ENCODE measurements at places on chromosomes 3 and 15.

GRCh38 chr3:142484912-142485435 lies 37.1 kb upstream of the XRN1 start:
- no peak for DNase-seq

GRCh38 chr3:40718209-40718608 lies 193.4 kb downstream of the ZNF621 start:
- DNase-seq, result no peak

- no peak for DNase-seq
Measured at GRCh38 chr3:151228666-151229040, 25.6 kb upstream of the GPR171 start.

GRCh38 chr15:75067123-75067830 lies 43.9 kb downstream of the PPCDC start:
- DNase-seq, result no peak

- no peak for DNase-seq
Measured at GRCh38 chr15:43872416-43873020, 45.7 kb downstream of the WDR76 start.

DNA sequence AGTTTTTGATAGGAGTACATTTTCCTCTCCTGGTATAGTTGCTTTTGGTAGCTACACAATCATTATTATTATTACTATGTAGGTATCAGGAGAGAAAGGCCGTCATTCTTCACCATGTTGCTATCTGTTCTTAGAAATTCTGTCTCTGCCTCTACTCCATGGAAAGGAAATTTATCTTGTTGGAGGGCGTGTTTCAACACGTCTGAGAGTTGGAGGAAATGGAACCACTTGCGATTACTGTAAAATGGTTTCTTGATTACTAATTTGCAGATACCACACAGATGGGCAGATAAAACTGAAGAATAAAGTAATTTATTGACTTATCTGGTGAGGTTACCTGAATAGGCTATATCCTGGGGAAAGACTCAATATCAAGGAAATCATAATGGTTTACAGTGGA lies 488.4 kb downstream of the NR2F2 start:
- no peak for DNase-seq

DNA sequence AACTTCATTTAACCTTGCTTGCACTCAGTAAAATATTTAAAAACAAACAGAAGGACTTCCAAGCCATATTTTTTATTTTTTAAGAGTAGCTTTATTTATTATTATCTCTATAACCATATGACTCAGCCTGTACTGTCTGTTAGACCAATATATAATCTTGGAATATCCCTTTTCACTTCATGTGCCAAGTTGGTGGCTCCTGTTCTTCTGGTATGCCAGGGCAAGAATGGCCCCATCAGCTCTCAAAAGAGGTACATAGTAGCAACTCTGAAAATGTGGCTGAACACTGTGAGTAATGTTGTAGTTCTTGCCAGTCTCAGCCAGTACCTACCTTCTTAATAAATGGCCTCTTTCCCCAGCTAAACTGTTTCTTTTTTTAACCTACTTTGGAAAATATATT lies 257.0 kb upstream of the UBE2E1 start:
- no peak for DNase-seq

- DNase-seq, result no peak
Measured at GRCh38 chr3:119098619-119099222, 47.2 kb upstream of the TEX55 start.

DNA sequence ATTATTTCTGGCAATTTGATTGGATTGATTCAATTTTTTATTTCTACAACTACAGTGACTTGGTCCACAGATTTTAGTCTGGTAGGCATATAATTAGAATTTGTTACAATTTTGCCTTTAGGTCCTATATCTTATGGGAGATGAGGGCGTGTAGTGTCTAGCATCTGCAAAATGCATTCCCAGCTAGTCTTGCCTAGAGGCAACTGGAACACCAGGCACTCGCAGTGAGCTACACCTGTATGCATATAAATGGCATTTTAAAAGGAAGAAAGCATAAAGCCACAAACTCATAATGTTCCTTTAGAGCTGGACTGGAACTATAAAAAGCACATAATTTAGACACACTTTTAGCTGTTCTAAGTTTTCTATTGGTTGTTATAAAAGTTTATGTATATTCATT lies 17.9 kb upstream of the SPPL2A start:
- no peak for DNase-seq

DNA sequence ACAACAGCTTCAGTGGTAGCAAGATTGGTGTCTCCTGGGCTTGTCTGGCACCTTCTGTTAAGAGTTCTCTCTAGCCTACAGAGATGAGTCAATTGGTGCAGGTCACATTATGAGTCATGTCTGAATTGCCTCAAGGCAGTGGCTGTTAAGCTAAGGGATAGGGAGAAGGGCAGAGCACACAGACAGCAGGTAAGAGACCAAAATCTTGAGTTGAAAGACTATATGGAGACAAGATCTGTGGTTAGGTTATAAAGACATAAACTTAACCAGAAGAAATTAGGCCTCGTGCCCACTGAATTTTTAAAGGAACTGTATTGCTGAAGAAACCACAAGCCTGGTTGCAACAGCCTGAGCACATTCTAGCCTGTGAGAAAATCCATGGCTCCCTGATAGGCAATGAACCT lies 19.2 kb upstream of the KPNA1 start:
- DNase-seq, result no peak

- peak; percentile 73 for DNase-seq
Measured at GRCh38 chr3:38454884-38455638, 1.4 kb downstream of the ACVR2B start.

GRCh38 chr15:49987198-49987785 lies 131.7 kb downstream of the ATP8B4 start:
- no peak for DNase-seq

DNA sequence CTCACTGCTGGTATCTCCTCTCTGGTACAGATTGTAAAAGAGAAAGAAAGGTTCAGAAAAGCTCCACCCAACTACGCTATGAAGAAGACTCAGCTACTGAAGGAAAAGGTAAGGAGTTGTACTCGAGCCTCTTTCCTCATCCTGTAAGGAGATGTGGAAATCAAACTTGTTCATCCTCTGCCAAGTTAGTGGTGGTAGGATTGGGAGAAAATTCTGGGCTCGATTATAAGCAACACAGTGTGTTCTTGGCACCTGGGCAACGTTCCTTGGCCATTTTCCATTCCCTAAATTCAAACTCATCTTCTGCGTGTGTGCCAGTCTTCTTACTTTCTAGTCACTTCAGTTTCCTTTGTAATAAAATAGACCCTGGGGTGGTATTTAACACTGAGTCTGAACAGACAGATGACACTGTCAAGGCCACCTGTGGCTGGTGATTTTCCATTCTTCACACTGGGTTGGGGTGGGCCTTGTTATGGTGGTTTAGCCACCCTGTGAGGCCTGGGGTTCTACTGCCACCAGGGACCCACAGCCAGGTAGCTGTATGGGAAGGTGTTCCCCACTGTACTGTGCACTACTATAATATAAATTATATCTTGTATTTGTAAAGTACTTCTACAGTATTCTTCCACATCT lies 17.1 kb upstream of the ITPKA start:
- DNase-seq, result no peak

GRCh38 chr3:72176537-72177041 lies 391.6 kb upstream of the PROK2 start:
- DNase-seq, result no peak

DNA sequence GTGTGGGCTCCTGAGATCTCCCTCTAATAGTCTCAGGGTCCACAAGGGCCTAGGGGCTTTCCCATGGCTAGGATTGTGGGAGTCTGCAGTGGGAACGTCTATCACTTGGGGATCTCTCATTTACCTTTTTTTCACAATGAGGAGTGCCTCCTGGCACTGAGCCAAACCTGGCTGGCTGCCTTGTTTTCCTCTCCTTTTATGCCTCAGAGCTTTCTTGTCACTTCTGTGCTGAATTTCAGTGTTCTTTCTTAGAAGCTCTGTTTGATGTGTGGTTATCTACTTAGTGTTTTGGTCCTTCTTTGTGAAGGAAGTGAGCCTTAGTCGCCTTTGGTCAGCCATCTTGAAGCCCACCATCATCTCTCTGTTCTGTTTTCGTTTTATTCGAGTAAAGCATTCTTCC lies 33.9 kb downstream of the DOCK3 start:
- no peak for DNase-seq

DNA sequence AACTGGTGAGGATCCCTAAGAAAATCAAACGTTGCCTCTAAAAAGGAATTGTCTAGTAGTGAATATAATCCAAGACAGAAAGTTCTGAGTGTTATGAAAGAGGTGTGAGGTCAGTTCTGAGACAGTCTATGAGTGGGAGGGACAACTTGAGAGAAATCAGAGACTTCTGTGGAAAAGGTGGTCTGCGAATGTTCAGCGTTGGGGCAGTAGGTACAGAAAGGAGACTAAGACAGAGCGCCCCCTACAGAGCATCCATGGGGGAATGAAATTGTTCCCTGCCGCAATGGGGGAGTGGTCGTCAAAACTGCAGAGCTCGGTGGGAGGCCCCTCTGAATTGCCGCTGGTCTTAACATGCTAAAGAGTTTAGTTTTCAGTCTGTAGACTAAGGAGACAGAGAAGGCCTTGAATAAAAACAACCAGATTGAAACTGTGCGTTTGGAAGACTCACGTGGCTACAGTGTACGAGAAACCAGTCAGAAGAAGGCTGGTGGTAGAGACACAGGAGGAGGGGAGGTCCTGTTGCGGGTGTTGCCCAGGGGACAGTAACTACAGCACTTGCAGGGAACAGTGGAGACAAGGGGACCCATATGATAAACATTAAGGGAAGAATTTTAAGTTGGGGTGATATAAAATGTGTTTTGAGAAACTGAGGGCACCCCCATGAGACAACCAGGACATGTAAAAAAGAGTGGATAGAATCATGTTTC lies 6.9 kb downstream of the TNIK start:
- no peak for DNase-seq

DNA sequence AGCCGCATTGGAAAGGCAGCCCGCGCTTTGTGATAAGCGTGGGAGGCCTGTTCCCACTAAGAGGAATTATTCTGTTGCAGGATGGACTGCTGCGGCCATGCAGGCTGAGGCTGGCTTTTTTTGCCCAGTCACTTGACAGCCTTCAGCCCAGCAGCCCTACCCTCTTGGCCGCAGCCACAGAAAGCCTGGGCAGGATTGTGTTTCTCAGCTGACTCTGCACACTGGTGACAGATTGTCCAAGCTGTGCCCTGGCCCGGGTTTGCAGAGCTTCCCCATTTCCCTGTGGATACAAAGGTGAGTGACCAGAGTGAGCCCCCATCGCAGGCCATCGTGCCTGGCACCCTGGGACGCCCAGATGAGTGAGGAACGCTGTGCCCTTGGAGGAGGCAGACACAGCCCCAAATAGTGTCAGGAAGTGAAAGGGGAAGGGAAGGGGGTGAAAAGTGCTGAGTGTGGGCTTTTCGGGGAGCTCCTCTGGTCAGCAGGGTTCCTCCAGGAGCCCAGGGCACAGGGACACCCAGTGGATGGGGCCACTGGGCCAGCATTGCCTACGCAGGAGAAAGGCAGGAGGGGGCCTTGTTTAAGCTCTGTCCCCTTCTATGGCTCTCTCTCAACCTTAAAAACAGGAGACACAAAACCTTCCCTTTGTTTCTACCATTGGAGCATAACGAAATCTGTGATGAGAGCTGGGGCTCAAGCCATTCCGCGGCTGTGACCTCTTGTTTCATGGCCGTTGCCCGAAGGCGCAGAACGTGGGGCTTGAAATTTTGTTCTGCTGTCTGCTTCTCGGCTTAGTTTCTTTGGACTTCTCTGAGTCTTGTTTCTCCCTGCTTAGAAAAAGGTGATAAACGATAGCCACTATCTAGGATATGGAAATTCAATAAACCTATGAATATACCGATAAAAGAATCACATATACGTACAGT lies 91.5 kb upstream of the MEF2A start:
- no peak for DNase-seq

DNA sequence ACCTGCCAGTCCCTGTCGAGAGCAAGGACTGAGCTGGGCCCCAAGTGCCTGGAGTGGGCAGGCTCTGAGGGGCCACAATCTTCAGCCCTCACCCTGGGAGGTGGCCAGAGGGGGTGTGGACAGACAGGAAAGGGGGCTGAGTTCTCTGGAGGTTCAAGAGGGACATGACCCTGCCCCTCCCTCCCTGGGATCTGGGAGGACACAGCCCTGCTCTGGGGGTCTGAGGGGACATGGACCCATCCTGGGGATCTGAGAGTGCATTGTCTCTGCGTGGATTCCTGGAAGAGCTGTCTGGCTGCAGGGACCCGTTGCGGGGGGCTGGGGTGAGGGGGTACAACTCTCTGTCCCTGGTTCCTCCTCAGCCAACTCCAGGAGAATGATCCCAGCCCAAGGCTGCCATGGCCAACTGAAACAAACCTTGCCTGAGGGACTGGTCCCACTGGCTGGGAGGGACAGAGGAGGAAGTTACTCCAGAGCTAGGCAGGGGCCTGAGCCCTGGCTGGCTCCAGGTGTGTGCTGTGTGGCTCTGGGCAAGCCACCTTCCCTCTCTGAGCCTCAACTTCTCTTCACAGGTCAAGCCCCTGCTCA lies 29.0 kb downstream of the PTH1R start:
- DNase-seq, result no peak

- no peak for DNase-seq
Measured at GRCh38 chr15:45129651-45130129, at the start of the genes DUOX1 and DUOXA1. Gene DUOX1 (plus strand): TSS chr15:45129994. CDS start chr15:45131967, 1,973 bp downstream. Gene DUOXA1 (minus strand): TSS chr15:45129879. CDS start chr15:45123014, 6,865 bp downstream.
